ENCODE measurements at places on chromosomes 12 and 14. TPM values are rescaled to one million over a fixed set of nuclear protein-coding genes. Genes with fewer than 3 reads are reported as not detected.

The CLEC2A gene
- polyA plus RNA-seq: not detected

The LRTM2 gene
- polyA plus RNA-seq: 0.09 TPM

The GPR68 gene
- polyA plus RNA-seq: not detected

The MYO1H gene
- polyA plus RNA-seq: not detected

The CCDC38 gene
- polyA plus RNA-seq: 0.32 TPM

The TAS2R7 gene
- polyA plus RNA-seq: not detected

The OASL gene
- 0.09 TPM for polyA plus RNA-seq

The SIX1 gene
- polyA plus RNA-seq: 1.3 TPM

The OTUB2 gene
- polyA plus RNA-seq: 3.0 TPM

The CACNA1C gene
- 0.05 TPM for polyA plus RNA-seq

Data from HepG2 (cell line).